Upper lobe of right lung (tissue), 1 donor: ENCODE measurements at places on chromosomes 3 and 15. TPM values are rescaled to one million over a fixed set of nuclear protein-coding genes. Genes with fewer than 3 reads are reported as not detected.

GNAT1 gene
- total RNA-seq, result not detected

MINDY2 gene
- total RNA-seq, result 31.2 TPM

MYL3 gene
- total RNA-seq, result 3.8 TPM

SNTN gene
- total RNA-seq, result not detected

SLC6A20 gene
- 22.7 TPM for total RNA-seq

PDHB gene
- total RNA-seq, result 49.6 TPM

TMEM207 gene
- total RNA-seq, result not detected

KLHL24 gene
- 82.8 TPM for total RNA-seq

GRCh38 chr3:158710601-158711000 is 21.7 kb downstream of the RARRES1 start:
- no peak for DNase-seq

- no peak for DNase-seq
These were observed 53.3 kb downstream of the ST6GAL1 start for GRCh38 chr3:186983659-186984058.

GRCh38 chr3:66259566-66260255 is 38.9 kb downstream of the SLC25A26 start:
- no peak for DNase-seq

- DNase-seq, result no peak
These were observed 166.6 kb upstream of the ZNF717 start for GRCh38 chr3:75951941-75952340.
